ENCODE measurements at places on chromosomes 3 and 15. TPM values are rescaled to one million over a fixed set of nuclear protein-coding genes. Genes with fewer than 3 reads are reported as not detected.

Gene CCDC39
- total RNA-seq: not detected

GRCh38 chr3:186128158-186128557, 19.3 kb upstream of the ETV5 start:
- DNase-seq: no peak

GRCh38 chr3:20683910-20684309, 497.9 kb upstream of the SGO1 start:
- DNase-seq: no peak

DNA sequence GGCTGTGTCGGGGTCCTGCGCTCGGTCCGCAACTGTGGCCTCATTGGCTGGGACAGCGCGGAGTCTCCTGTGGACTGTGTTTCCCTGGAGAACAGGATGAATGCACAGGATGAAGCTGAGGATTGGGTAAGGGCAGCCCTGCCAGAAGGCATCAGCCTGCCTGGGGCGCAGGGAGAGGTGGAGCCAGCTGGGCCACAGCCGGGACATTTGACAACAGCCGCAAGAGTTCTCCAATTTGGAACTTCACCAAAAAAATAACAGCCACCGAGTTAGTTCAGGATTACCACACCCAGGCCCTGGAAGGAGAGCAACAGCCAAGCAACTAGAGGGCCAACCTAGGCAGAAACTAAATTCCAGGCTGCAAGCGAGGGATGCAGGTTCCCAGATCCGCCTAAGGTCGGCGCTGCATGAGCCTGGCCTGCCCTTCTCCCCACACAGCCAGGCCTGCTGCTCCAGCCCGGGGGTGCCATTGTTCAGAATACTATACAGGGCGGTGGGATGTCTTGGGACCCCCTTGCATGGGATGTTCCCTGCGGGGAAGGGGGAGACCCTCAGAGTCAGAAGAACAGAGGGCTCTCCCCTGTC, 229.3 kb downstream of the OCA2 start:
- no peak for DNase-seq

GRCh38 chr15:44668921-44669320, 5.5 kb upstream of the SPG11 start:
- DNase-seq: no peak

DNA sequence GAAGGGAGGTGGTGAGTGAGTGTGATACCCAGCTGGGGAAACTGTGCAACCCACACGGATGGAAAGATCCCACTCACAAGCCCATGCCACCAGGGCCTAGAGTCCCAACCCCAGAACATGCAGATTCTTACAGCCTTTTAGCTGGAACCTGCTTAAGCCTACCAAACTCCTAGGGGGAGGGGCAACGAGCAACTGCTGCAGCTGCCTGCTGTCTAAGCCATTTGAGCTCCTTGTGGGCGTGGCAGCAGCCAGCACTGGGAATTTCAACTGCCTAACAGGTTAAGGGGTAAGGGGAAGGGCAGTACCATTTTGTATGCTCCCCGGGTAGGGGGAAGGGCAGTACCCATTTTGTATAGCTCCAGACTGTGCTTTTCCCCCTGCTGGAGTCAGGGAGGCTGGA, 673.2 kb upstream of the BCHE start:
- no peak for DNase-seq

DNA sequence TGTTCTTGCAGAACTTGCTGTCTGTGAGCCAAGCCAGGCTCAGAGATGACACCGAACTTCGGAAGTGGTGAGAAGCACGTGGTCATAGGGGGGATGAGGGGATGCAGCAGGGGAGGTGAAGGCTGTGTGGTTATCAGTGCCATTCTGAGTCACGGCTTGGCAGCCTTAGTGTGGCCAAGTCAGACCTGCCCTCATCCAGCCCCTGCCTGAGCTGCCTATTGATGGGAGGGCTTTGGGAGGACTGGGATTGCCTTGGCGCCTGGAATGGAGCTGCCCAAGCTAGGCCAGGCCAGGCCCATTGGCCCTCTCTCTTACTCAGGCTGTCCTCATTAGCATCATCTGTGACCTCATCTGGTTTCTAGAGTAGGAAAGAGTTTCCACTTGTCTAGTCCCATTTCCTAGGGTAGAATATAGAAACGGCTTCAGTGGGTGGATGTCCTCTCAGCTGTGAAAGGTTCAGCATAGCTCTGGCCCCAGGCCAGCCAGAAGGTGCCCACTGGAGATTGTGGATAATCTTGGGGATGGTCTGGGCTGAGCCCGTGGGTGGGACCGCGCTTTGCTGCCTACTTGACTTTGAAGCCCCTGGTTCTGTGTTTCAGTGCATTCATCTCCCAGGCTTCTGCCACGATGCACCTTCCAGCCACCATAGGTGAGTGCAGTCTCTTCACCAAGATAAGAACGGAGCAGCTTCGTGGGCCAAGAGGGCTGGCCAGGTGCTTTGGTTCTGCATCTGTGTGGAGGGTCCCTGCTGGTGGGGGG, 7.2 kb downstream of the FAH start:
- no peak for DNase-seq

DNA sequence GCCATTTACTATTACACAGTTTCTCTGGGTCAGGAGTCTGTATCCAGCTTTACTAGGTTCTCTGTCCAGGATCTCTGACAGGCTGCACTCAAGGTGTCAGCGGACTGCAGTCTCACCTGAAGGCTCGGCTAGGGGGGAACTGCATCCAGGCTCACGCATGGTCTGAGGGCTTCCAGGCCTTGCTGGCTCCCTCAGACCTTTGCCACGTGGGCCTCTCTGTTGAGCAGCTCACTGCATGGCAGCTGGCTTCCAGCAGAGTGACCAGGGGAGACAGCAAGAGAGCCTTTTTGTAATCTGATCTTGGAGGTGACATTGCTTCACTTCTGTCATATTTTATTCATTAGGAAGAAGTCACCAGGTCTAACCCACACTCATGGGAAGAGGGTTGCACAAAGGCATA, 152.3 kb downstream of the CACNA2D3 start:
- DNase-seq: no peak

GRCh38 chr15:73607405-73607804, 25.8 kb downstream of the NPTN start:
- no peak for DNase-seq

Gene UROC1
- total RNA-seq: not detected

Gene ALDH1A3
- total RNA-seq: 0.19 TPM

DNA sequence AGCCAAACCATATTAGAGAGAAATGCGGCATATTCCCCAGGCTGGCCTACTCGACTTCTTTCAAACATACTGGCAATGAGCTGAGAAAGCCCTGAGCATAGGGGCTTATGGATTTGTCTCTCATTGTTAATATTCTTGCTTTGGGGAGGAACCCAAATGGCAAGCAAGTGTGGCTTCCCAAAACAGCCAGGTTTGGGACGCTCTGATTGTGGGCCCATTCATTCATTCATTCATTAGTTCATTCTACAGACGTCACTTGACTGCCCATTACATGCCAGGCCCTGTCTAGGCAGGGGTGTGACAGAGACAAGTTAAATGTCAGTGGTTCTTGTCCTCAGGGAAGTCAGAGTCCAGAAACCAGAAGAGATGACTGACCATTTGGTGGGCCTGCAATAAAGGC, 77.4 kb upstream of the THBS1 start:
- no peak for DNase-seq

Gene BTD
- total RNA-seq: 7.6 TPM

DNA sequence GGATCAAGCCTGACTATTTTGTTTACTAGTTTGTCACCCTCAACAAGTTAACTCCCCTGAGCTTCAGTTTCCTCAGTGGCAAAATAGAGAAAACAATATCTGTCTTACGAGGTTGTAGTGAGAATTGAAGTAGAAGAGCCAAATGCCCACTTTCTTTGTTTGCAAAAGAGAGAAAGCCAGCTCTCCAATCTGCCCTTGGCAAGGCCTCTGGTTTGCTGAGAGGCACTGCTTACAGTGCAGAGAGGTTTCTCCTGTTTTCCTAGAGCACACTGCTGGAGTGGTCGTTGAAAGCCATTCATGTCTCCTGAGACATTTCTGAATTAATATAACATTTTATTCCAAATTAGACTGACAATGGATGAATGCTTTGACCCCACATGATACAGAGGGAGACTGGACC, 260.5 kb upstream of the IGF1R start:
- no peak for DNase-seq

Gene PRTG
- total RNA-seq: 0.02 TPM

GRCh38 chr15:38115121-38115520, 137.5 kb upstream of the SPRED1 start:
- no peak for DNase-seq

GRCh38 chr15:34223904-34224596, 766 bp upstream of the EMC4 start:
- peak; percentile 15 for DNase-seq

DNA sequence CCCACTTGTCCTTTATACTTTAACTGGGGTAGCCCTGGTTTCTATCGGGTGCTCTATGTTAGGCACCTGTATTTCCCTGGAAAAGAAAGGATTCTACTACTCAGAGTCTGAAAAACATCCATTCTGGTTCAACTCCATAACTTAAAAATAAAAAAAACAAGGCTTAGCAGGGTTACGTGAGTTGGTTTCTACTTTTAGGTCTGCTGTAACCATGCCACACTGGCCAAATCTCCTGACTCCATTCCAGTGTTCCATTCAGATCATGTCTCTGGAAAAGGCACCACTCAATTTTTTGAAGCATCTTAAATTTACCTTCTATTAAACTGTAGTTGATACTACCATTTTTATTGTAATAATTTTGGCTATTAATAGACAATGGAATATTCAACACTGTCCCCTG, 62.1 kb downstream of the CAPN3 start:
- DNase-seq: no peak

GRCh38 chr3:194184265-194184751, 48.4 kb downstream of the HES1 start:
- no peak for DNase-seq

Gene ST8SIA2
- 0.43 TPM for total RNA-seq

DNA sequence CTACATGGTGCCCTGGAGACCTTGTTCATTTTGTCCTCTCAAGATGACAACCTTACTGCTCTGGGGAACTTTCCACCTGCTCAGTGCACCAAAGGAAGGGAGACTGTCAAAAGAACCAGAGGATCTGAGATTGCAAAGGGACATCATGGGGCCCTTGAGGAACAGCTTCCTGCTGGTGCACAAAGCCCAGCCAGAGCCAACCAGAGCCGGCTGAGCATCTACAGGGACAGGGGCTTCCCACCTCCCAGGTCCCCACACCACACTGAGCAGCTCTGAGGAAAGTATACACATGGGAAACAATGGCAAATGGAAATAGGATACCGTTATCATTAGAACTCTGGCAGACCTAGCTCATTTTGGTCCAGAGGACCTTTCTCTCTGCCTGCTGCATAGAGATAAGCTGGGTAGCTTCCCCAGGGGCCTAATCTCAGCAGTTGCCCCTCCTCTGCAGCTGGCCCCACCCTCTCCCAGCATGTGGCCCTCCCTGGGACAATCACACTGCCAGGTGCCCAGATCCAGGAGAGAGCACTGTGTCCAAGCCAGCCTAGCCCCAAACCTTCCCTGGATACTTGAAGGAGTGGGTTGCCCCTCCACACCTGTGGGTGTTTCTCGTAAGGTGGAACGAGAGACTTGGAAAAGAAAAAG, 123.4 kb upstream of the PRR20G start:
- no peak for DNase-seq

GRCh38 chr15:59294574-59295260, 78.0 kb downstream of the MYO1E start:
- DNase-seq: peak; percentile 24

- no peak for DNase-seq
Measured at GRCh38 chr3:165903885-165904630, 66.8 kb upstream of the BCHE start.

DNA sequence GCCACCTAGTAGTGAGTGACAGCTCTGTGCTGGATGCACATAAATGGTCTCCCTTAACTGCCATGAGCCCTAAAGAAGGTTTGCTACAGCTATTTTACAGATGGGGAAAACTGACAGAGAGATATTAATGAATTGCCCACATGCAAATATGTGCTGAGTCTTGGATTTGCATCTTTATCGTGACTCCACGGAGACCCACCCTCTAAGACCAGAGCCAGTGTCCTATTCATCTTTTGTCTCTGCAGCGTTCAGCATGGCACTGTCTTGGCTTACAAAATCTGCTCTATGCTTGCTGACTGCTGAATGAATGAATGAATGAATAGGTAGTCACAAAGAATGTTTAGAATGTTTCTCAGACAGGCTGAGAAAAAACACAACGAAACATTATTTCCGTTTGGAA, 48.3 kb downstream of the BTD start:
- DNase-seq: no peak

Gene SKOR1
- 0.37 TPM for total RNA-seq

- DNase-seq: no peak
Measured at GRCh38 chr15:73030122-73030679, 22.1 kb upstream of the NEO1 start.

Gene TGM4
- 0.09 TPM for total RNA-seq

- DNase-seq: no peak
Measured at GRCh38 chr3:47976135-47976732, 40.0 kb downstream of the MAP4 start.

Gene CTXN2
- not detected for total RNA-seq

DNA sequence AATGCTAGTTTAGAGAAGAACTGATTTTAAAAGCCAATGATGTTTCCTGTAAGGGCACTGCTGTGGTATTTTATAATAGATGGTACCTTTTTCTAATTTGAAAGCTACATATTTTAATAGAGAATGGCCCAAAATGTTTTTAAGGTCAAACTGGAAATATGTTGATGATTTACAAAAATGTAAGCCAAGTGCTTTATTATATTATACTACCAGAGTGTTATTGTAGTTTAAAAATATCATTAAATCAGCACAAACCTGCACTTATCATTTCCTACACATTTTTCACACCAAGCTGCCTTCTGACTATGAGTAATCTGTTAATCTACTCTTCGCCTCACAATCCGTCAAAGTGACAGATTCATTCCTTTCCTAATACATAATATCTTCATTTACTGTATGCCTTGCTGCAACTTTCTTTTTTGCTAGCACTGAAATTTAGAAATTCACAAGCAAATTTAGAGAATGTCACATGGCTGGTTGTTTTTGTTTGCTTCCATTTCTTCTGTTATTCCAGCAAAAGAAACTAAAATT, 126.4 kb upstream of the FAM3D start:
- no peak for DNase-seq

Gene RASL12
- 0.69 TPM for total RNA-seq

GRCh38 chr3:192365571-192365970, 361.8 kb downstream of the FGF12 start:
- no peak for DNase-seq

Gene MYL3
- total RNA-seq: not detected

DNA sequence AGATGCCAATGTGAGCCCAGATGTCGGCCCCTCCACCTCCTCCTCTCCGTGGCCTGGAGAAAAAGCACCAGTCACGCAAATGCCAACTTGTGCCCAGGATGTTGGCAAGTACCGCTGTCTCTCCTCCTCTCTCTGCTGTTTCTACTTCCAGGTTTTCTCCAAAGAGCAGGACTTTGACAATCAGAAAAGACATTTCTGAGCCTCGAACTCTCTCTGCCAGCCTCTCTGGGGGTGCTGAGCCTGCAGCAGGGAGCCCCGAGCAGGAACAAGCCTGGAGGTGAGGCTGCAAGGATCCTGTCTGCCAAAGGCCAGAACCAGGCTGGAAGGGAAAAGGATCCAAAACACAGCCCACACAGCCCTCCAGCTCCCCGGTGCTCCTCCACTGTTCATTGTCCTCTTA, 89.7 kb downstream of the SEC22A start:
- no peak for DNase-seq

GRCh38 chr15:69025320-69025719, 10.8 kb downstream of the NOX5 start:
- DNase-seq: no peak

- peak; percentile 37 for DNase-seq
Measured at GRCh38 chr3:138862531-138862923, 27.8 kb upstream of the PIK3CB start.

Measured in A673 (cell line).